Stimulated activated CD4-positive, alpha-beta T cell treated with anti-CD3 and anti-CD28 coated beads, Interleukin-15, amount 100 ng/mL, for 1 hour (primary cell): ENCODE measurements at places on chromosomes 6 and 20.

DNA sequence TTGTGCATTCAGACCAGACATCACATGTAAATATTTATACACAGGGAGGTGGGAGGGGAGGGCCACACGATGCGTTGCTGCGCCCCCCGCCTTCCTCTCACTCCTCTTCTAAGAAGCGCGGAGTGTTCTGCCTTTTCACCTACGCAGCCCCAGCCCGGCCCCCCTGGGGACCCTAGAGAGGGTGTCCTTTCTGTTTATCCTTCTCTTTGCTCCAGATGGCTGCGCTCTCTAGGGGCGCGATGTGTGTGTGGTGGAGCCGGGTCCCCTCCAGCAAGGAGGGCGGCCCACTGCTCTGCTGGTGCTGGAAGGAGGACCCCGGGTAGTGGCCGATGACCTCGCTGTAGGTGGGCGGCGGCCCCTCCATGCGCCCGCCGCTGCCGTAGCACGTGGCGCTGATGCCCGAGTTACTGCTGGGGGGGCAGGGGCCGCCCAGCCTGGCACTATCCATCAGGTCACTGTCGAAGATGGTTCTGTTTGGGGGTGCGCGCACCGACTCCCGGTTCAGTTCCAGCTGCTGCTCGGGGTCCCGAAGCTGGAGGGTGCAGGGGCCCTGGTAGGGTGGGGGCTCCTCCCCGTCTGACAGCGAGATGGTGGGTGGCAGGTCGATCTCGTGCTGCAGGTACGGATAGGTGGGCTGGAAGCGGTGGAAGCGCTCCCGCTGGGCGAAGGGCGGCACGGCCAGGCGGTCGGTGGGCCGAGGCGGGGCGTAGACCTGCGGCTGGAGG is 31.8 kb upstream of the ZBP1 start:
- no peak for DNase-seq

DNA sequence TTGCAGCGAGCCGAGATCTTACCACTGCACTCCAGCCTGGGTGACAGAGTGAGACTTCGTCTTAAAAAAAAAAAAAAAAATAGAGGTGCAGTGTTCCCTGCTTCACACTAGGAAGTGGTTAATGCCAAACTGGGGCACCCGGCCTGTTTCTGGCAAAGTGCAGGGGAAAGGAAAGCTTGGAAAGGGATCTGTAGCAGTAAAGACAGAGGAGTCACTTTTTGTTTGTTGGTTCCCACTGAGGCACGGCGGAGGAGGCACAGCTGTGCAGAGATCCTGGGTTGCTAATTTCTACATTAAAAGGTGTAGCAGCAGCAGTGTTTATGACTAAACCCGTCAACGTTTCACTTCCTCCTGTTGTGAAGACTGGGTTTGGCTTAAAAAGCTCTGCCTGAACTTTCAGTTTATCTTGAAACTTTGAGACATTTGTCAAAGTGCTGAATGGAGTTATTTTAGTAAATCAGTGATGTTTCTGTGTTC is 125.6 kb downstream of the CARMIL1 start:
- DNase-seq = no peak

GRCh38 chr6:121531658-121532169 is 96.3 kb downstream of the GJA1 start:
- no peak for DNase-seq

DNA sequence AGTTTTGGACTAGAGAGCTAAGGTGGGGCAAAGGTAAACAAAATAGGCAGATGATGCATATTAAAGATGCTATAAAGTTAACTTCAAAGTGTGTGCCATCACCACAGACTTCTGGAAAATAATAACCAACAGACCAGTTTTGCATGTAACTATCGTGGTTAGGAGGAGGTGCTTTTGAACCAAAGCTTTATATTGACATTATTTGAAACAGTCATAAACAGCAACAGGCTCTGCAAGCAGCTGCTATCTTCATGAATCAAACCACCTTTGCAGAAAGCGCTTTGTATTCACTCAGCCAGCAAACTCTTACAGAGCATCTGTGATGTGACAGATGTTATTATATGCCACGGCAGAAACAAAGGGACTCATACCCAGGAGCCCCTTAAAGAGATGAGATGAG is 81.9 kb downstream of the CRYBG1 start:
- no peak for DNase-seq

- DNase-seq = no peak
Measured at GRCh38 chr6:145080651-145081050, 654.7 kb downstream of the EPM2A start.

DNA sequence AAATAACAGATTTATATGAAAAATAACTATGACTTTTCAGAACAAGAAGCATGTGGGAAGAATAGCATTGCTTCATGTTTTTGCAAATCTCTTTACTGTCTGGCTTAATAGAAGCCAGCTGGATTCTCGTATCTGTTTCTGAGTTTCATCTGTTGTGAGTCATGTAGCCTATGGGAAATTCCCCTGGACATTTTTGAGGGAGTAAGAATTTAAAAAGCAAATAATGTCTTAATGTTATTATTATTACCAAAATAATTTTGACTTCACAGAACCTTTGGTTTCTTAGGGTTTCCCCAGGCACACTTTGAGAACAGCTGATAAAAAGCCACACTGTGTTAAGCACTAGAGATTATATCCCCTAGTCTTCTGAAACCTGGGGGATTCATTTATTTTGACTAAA is 75.8 kb downstream of the SYCP2L start:
- no peak for DNase-seq

DNA sequence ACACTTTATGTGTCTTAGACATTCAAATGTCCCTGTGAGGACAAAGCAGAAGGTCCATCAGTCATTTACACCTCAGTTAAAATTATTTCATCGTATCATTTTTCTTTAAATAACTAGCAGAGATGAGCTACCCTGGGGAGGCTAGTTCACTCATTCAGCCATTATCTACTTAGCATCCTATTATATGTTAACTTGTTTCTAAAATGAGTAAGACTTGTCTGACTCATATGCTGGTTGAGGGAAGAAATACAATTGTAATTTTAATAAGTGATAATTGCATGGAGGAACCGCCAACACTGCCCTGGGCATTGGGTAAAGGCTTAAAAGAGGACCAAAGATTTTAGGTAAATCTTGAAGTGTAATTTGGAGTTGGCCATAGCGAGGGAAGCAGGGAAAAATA is 12.4 kb upstream of the PTPRK start:
- no peak for DNase-seq
